Mammary epithelial cell (primary cell): ENCODE measurements at places on chromosomes 1 and 21.

- no peak for DNase-seq
These were observed 230.3 kb upstream of the SGIP1 start for GRCh38 chr1:66303646-66304045.

DNA sequence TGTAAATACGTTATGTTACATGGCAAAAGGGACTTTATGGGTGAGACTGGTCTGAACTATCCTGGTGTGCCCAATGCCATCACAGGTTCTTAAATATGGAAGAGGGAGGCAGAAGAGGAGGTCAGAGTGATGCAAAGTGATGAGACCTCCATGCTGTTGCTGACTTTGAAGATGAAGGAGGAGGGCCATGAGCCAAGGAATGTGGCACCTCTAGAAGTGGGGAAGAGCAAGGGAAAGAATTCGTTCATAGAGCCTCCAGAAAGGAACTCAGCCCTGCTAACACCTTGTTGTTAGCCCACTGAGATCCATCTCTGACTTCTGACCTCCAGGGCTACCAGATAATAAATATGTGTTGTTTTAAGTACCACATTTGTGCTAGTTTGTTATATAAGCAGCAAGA is 462.0 kb downstream of the RPS6KC1 start:
- DNase-seq, result no peak

DNA sequence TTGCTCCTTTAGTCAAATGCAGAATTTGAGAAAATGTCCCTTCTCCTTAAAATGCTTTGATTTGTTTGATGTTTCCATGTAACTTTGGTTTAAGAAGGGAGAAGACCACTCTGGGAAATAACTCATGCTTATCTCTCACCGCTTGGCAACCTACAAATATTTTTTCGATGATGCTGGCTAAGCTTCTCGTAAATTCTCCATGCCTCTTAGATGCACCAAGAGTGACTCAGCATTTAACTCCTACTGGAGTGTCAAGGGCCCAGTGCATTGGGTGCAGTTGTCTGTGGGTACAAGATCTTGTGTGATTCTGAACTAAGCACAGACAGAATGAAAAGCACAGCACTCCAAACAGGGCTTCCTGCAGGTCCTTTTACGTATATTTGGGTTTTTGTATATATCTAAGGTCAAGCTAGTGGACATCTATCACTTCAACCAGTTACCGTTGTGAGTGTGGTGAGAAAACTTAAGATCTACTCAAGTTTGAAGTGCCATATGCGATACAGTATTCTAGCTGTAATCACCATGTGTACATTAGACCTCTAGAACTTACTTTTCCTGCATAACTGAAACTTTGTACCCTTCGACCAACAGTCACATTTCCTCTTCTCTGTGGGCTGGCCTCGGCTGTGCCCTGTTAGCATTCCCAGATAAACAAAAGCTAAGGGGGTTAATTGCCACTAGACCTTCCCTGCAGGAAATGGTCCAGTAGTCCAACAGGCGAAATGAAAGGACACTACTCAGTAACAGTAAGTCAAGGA is 55.8 kb downstream of the COL18A1 start:
- DNase-seq, result peak; percentile 31

GRCh38 chr1:109438798-109439297 is 12.6 kb upstream of the PSMA5 start:
- DNase-seq, result peak; percentile 49

GRCh38 chr1:181674617-181675016 is 191.3 kb downstream of the CACNA1E start:
- no peak for DNase-seq

DNA sequence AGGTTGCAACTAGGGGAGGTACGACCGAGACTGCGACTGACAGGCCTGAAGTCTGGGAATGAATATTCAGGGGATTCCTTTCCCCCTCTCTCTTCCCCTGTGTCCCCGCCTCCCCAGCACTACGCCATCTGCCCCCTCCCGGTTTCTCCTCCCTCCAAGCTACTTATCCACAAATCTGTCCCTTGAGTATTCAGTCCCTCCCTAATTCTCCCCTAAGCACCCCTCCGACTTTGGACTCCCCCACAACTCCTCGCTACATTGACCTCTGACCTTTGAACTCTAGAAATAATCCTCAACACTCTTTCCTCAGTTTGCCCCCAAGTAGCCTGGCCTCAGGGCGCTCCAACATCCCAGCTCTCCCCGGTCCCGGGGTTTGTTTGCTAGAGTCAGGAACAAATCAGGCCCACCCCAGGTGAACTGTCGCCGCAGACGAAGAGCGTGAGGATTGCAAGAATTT is 393 bp downstream of the LYSMD1 start:
- DNase-seq, result peak; percentile 20

DNA sequence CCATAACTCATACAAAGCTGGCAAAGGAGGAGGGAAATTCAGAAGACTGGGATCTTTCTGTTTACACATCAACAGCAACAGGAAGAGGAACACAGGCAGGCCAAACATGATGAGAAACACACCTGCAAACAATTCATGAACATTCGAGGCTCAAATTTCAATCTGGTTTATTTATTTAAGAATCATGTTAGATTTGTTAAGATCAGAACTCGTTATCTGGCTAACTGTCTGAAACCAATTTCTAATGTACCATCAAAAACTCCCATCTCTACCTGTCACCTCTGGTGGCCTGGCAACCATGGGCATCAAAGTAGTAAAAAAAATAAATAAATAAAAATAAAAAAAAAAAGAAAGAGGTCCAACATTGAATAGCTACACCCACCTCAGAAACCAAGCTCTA is 9.8 kb downstream of the LBR start:
- no peak for DNase-seq

DNA sequence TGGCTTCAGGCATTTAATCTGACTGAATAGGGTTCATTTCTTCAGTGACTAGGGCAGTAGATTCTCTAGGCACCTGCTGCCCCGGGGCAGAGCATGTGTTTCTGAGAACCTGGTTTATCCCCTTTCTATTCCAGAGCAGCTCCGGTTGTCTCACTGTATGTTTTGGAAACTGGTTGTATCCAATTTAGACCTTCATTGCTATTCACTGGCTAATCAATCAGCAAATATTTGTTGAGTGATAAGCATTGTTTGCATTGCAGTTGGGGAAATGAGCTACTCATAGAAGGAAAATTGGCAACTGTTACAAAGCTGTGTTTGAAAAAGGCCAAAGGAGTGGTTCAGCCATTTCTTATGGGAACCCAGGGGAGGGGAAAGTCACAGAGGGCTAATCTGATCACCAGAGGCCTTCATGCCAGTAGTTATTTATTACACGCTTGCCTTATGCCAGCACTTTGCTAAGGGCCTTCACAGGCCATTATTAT is 2.9 kb downstream of the QSOX1 start:
- no peak for DNase-seq

GRCh38 chr1:14362331-14362730 is 236.2 kb upstream of the KAZN start:
- no peak for DNase-seq

DNA sequence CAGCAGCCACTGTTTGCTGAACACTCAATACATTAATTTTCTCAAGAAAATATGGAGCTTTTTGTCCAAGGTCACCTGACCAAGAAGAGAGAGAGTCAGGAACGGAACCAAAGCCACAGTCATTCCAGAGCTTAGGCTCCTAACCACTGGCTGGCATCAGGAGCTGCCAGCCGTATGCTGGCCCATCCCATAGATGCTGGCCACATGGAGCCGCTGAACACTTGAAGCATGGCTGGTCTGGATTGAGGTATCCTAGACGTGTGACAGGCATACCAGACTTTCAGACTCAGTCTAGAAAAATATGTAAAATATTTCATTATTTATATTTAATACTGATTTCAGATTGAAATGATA is 458.7 kb downstream of the MATN1 start:
- no peak for DNase-seq

DNA sequence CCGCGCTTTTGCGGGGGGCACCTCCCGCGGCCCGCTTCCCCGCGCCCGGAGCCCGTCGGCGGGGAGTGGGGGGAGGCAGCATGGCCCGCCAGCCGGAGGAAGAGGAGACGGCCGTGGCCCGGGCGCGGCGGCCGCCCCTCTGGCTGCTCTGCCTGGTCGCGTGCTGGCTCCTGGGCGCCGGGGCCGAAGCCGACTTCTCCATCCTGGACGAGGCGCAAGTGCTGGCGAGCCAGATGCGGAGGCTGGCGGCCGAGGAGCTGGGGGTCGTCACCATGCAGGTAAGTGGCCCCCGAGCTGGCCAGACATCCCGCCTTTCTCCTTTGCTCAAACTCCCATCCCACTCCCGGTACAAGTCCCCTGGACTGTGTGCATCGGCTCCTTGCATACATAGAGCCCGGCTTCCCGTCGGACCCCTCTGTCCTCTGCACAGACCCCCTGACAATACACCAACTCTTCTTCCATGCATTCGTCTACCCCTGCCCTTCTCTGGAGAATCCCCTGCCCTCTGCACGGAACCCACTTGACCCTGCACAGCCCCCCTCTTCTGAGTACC is 812 bp downstream of the CACHD1 start:
- peak; percentile 32 for DNase-seq

GRCh38 chr1:198087831-198088230 is 69.0 kb upstream of the NEK7 start:
- no peak for DNase-seq

DNA sequence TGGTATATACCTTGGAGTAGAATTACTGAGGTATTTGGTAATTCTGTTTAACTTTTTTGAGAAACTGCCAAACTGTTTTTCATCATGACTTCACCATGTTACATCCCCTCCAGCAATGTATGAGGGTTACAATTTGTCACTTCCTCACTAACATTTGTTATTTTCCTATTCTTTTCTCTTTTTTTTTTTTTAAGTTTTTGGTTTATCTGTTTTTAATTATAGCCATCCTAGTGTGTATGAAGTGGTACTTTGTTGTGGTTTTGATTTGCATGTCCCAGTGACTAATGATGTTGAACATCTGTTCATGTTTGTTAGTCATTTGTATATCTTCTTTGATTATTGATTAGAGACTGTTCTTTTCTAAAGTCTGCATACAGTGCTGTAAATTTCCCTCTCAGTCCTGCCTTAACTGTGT is 147.3 kb downstream of the HS2ST1 start:
- DNase-seq, result peak; percentile 46

DNA sequence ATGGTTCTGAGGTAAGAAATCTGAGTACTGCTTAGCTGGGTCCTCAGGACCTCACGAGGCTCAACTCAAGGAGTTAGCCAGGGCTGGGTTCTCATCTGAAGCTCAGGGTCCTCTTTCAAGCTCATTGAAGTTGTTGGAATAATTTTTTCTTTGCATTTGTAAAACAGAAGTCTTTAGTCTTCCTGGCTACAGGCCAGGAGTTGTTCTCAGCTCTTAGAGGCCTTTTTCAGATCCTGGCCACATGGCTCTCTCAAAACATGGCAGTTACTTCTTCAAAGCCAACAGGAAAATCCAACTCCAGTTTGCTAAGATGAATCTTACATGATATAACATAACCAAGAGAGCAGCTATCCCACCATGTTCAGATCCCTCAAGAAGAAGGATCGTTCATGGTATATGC is 92.3 kb upstream of the CHODL start:
- no peak for DNase-seq

DNA sequence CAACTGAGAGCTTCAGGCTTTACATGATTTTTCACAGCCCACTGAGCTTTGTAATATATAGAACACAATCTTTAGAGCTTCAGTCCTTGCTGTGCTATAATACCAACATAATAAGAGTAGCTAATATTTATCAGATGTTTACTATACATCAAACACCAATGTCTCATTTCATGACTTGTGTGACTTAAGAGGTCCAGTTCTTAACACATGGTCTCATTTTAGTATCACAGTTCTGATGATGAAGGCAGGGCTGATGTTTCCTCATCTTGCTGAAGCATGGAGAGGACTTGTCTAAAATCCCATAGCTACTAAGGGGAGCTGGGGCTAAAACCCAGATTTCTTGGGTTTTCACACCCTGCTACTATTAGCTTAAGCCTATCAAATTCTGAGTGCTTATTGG is 5.5 kb downstream of the MTR start:
- DNase-seq, result no peak

DNA sequence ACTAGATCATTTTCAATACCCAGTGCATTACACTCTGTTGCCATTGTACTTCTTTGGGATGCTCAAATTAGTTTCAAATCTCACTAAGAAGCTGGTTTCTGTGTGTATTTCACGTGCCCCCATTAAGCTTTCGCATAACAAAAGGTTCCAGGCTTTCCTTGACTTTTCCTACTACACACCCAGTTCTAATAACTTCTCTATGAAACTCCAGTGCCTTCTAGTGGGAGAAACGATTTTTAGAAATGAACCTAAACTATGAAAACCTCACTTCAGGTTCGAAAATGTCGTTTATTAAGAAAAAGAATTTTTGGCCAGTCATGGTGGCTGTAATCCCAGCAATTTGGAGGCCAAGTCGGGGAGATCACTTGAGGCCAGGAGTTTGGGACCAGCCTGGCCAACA is 2.8 kb downstream of the CFHR4 start:
- no peak for DNase-seq
